Fibroblast of skin of left quadriceps (primary cell): ENCODE measurements at places on chromosomes 6 and 20.

- no peak for DNase-seq
Observed at GRCh38 chr6:112821476-112821875, 474.3 kb downstream of the RFPL4B start.

DNA sequence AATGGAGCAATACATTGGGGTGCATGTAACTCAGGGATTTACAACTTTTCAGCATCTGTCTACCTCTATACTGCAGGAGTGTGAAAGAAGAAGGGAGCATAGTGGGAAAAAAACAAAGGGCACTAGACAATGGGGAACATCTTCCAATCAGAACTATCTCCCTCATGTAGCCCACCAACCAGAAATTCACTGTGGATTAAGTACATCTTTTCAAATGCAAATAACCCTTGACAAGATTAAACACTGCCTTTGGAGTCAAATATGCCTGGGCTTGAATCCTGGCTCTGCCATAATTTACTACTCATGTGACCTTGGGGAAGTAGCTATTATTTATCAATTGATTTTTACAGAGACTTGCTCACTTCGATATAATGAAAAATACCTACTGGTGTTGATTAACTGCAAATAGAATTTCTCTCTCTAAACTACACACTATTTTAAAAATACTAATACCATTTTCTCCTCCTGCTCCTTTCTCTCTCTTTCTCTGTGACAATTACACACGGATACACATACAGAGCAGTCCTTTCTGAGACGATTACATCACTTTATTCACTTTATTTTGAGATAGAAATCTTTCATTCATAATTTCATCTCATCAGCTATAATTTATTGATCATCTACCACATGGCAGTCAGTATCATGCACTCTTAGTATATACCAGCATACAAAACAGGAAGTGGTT is 783.7 kb downstream of the FRK start:
- no peak for DNase-seq

GRCh38 chr6:4349931-4350330 is 214.6 kb upstream of the ECI2 start:
- no peak for DNase-seq

DNA sequence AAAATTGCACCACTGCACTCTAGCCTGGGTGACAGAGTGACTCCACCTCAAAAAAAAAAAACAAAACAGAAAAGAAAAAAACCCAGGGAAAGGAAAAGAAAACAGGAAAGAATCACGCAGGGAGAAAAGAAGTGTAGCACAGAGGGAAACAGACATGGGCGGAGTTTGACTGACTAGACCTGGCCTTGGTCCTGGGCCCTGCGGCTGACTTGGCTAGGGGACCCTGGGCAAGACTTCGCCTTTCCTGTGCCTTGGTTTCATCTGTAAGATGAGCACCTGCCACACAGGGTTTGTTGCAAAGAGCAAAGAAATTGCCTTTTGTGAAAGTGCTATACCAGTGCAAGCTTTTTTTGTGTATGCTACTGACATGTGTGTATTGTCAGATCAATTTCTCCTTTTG is 71.3 kb upstream of the KCNG1 start:
- DNase-seq = no peak

DNA sequence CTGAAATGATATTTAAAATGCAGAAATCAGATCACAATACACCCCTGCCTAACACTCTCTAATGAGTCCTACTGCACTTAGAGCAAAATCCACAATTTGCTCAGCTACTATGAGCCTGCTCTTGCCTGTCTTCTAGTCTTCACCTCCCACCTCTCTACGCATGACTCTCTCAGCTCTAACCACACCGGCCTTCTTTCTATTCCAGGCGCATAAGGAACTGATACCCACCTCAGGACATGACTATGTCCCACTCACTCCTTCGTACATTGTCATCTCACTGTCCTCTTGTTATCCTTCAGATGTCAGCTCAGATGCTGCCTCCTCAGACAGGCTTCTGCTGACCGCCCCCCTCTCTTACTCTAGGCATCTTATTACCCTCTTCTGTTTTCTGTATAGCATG is 201.0 kb upstream of the FLRT3 start:
- DNase-seq = no peak
